Brain pericyte (primary cell): ENCODE measurements at places on chromosomes 2 and 18.

DNA sequence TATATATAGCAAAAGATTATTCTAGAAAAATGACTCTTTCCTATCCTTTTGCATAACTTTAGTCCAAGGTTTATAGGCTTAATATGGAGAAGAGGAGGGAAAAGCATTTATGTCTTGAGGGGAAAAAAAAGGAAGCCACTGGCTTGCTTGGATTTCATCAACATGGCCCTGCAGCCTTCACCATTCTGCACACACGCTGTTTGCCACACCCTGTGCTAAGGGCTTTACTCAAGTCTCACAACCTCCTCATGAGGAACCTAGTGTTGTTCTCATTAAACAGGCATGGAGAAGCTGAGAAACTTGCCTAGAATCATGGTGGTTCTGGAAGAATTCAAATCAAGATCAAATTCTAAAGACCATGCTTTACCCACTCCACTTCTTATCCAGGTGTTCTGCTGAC is 117.3 kb upstream of the TTC39C start:
- DNase-seq: no peak

DNA sequence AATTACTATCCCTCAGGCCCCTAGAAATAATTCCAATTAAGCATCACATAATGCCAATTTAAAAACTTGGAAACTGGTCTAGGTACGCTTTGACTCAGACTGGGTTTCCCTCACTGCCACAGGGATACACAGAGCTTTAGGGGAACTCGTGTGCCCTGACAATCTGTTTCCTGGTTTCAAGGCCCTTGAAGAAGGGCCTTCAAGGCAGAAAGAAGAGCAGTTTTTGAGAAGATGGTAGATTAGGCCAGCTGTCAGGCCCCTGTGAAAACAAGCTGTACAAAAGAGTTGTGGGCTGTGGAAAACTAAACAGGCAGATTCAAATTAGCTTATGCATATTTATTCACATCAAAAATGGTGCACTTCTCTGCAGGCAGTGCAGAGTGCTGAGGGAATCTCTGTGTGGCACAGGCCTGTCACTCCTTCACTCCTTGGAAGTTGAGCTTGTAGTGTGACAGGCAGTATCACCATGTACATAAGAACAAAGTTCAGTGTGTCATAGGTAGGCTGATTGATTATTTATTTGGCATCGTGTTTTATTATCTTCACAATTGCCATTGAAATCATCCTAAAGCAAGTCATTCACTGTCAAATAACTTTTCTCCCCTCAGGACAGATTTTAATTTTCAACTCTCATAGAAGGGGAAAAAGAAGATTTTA is 614.4 kb upstream of the GYPC start:
- DNase-seq: no peak

DNA sequence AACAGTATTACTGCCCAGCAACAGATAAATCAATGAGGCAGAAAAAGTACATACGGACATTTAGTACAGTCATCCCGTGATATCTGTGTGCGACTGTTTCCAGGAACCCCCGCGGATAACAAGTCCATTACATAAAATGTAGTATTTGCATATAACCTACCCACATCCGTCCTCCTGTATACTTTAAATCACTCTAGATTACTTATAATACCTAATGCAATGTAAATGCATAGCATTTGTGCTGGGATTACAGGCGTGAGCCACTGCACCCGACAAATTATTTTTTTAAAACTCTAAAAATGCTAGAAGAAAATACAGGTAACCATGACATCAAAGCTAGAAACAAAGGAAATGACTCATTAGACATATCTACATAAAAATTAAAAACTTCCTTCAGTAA is 91.6 kb downstream of the FAM161A start:
- no peak for DNase-seq

GRCh38 chr2:236107536-236107935 is 60.6 kb downstream of the GBX2 start:
- no peak for DNase-seq

DNA sequence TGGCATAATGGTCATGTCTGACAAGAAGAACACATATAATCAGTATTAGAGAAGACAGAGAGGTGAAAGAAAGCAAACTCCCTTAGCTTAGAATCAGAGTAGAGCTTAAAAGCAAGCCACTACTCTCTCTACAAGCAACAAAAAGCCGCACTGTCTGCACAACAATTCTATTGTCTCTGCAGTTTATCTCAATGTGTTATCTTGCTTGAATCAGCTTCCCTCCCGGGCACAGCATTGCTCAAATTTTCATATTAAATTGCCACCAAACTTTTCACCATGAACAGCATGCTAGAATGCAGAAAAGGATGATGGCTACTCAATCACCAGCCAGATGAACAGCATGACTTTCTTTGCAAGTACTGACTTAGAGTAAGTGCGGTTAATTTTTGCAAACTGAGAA is 356.0 kb upstream of the KYNU start:
- DNase-seq: no peak

DNA sequence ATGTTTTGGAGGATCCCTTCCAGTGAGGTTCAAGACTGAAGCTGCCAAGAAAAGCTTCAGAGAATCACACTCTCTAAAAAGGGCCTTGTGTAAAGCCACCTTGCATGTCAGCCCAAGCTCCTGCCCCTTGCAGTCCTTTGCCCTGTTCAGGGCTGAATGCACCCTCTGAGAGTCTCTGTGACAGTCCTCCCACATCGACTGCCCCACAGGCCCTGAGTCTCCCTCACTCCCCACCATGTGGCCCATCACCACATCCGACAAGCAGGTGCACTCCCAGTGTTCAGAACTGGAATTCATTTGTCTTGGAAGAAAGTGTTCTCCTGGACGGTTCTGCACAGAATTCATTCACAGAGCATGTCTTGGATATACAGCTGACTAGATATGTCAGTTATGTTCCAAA is 31.0 kb downstream of the BCL11A start:
- DNase-seq: no peak

- DNase-seq: no peak
These were observed 77.8 kb upstream of the TACR1 start for GRCh38 chr2:75277111-75277510.

DNA sequence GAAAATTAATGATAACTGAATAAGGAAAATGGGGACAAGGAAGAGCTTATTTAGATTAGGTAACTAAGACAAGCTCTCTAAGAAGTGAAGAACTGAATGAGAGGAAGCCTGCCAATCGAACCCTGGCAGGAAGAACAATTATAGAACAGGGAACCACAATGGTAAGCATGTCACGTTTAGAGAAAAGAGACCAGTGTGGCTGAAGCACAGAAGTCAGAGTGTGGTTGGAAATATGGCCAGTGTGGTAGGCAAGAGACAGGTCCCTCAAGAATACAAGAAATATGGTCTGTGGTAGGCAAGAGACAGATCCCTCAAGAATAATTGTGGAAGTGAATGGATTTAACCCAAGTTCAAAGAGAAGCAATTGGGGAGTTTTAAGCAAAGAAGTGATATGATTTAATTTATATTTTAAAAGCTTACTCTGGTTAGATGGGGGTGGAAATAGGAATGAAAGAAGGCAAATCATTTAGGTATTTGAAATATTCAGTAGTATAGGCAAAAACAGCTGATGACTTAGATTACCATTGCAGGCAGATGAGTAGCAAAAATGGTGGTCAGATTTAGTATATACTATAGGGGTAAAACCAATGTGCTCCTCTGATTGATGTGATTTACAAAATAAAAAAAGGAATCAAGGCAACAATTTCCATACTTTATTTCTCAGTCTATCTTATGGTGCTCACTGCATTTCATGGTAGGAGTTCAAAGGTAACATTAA is 38.8 kb upstream of the ERMN start:
- no peak for DNase-seq

DNA sequence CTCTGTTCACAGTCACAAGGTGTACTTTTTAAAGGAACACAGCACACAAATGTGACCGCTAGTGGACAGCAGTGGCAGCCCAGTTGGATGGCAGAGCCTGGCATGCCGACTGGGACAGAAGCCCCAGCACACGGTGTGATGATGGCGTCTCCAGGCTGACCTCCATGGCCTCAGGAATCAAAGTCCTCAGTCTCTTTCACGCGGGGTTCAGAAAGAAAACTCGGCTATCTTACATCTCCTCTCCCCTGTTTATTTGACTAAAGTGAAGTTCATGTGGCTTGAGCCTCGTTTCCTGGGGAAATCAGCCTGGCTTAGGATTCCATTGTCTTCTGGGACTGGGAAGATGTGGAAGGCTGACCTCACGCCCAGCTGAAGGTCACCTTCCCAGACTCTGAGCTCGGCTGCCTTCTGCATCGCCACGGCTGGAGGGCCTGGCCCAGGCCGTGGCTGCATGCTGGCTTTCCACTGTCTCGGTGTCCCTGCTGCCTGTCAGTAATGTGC is 56.1 kb downstream of the ASAP2 start:
- no peak for DNase-seq

DNA sequence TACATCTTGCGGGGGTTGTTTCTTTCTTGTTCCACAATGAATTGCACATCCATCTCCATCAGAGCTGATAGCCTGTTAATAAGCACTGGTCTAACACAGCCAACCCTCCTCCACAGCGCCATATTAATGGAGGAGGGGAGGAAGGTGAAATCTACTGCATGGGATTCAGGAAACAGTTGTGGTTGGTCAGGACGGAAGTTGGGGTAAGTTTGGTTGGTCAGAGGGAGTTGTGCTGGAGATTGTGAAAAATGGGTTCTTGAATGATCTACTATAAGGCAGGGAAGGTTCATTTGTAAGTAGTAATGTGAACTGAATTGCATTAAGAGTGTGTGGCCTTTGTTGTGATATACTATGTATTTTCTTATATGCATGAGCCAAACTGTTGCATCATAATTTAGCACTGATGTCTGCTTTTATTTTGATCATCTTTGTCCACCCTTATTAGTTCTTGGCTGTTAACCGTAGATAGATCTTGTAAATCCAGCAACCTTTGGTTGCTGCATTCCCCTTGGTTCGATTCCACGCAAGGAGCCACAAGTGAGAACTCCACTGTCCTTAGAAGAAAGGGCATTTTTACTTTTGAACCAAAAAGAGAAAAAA is 150.6 kb upstream of the MAPRE2 start:
- DNase-seq: no peak

GRCh38 chr2:39736640-39737039 is 42.4 kb downstream of the THUMPD2 start:
- no peak for DNase-seq

GRCh38 chr2:119794237-119794636 is 34.5 kb downstream of the PTPN4 start:
- DNase-seq: no peak

- no peak for DNase-seq
These were observed 441.9 kb downstream of the RND3 start for GRCh38 chr2:150045601-150046000.
